ENCODE measurements at places on chromosomes 7 and 10.

DNA sequence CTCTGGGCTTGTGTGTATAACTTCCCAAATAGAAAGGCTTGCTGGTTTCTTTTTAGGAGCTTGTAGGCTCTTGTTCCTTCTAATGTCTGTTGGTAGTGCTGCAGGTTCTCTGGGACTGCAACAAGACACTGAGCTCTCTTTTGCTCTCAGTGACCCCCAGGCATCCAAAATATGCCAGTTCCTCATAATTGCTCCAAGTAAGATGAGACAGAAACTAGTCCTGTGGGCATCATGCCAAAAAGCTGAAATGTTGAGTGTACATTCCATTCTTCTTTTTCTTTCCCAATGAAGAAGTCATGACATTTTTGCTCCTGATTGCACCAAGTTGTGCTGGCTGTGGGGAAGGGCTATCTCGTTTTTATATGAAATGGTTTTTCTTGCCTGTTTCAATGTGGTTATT, 7.1 kb upstream of the BTBD16 start:
- DNase-seq = no peak

DNA sequence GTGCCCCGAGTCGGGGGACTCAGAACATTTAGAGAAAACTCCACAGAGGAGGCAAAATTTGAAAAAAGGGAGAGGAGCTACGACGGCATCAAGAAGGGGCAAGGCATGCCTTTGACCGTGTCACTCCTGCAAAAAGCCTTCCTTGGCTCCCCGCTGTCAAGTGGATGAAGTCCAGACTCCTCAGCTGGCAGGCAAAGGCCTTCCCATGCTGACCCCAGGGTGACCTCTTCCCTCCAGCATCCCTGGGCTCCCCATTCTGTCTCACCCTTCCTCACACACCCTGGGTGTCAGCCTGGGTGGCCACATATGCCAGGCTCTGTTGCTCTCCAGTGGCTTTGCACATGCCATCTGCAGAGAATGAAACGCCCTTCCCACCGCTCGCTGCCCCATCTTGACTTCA, 88.4 kb upstream of the ZMIZ1 start:
- no peak for DNase-seq

- DNase-seq = no peak
Observed at GRCh38 chr7:90238022-90238421, 7.0 kb upstream of the CFAP69 start.

DNA sequence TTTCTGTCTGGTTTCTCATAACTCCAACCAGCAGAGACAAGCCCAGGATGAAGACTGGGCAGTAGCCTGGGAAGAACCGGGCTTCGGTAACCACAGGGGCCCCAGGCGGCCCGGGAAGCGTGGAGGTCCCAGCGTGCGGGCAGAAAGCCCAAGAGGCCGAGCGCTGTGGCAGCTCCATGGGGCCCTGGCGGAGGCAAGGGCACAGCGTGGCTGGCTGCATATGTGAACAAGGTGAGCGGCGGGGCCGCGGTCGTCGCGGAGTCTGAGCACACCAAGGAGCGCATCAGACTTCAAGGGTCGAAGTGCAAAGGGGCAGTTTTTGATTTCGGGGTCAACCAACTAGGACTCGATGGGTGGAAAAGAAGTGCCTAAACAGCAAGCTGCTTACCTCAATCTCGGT, 45.9 kb downstream of the AKR1D1 start:
- no peak for DNase-seq

DNA sequence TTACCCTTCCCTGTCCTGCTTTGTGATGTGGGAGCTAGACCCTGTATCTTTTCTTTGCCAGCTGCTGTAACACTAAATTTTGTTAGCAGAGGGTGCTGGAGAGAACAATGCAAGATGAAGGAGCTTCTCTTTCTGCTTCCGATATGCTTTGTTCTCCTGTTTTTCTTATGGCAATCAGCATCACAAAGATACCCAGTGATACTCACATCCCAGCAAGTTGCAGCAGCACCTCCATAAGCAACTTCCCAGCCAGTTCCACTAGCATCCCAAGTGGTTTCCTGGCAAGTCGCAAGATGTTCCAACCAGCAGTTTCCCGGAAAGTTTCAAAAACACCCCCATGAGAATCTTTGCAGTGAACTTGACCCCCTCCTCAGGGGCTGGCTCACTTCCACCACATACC, 148.6 kb downstream of the IMMP2L start:
- no peak for DNase-seq

- no peak for DNase-seq
Observed at GRCh38 chr10:129683519-129683918, 216.5 kb downstream of the MGMT start.

- DNase-seq = no peak
Observed at GRCh38 chr7:75650062-75650461, 88.7 kb downstream of the HIP1 start.

GRCh38 chr10:28082316-28082715, 83.4 kb upstream of the ODAD2 start:
- DNase-seq = no peak

DNA sequence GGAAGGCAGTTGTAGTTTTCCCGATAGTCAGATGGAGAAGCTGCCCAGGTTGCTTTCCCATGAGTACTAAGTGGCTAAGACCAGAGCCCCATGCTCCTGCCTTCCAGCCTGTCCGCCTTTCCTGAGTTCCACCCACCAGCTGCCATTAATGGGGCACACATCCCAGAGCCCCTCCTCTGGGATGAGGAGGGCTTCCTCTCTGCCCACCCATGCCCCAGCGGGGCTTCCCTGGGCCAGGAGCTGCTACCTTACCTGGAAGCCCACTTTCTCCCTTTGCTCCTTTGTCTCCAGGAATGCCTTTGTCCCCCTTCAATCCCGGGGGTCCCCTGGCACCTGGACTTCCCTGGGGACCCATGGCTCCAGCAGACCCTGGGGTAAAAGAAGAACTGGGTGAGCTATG, 7.8 kb downstream of the SFTPD start:
- no peak for DNase-seq

DNA sequence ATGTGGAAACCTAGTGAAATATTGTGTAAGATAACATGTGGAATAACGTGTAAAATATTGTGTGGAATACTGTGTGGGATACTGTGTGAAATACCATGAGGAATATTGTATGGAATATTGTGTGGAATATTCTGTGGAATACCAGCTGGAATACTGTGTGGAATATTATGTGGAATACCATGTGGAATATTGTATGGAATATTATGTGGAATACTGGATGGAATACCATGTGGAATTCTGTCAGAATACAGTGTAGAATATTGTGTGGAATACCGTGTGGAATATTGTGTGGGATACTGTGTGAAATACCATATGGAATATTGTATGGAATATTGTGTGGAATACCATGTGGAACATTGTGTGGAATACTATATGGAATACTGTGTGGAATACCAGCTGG, 134.6 kb upstream of the CHST15 start:
- no peak for DNase-seq

- DNase-seq = no peak
Observed at GRCh38 chr10:98435178-98435577, 11.6 kb downstream of the HPS1 start.

- no peak for DNase-seq
Observed at GRCh38 chr7:123655614-123656013, at the start of gene LMOD2. TSS of gene LMOD2 (plus strand) at chr7:123655866. CDS start at chr7:123655964, 98 bp downstream.

GRCh38 chr7:111801277-111801676, 239.0 kb upstream of the IMMP2L start:
- no peak for DNase-seq

DNA sequence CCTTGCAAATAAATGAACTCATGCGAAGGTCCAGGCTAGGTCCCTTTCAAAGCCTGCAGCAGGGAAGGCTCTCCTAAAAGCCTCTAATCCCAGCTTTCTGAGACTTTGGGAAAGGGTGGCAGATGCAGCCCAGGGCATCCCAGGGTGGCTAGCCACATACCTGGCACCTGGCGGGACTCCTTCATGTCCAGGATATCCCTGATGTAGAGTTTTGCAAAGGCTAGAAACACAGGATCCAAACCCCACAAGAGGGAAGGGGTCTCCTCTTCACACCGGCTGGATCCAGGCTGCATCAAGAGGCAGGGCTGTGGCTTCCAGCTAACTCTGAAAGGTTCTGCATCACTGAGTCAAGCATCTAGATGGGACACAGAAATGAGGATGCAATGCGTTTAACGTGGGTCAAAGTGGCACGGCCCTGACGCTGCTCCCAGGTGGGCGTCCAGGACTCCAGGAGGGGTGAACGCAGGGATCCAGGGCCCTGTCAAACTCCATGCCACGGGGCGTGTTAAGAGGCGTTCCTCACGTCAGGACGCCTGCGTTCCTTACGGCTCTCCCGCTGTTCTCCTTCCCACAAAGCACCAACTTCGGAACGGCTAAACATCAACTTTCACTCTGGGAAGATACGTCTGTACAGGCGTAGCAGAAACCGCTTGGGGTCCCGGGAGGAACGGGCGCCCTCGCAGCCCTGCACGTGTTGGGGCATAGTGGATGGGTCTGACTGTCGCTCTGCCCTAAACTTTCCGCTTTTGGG, 507 bp downstream of the STN1 start:
- DNase-seq = no peak

- DNase-seq = no peak
Observed at GRCh38 chr10:102090772-102091171, 25.6 kb downstream of the HPS6 start.

DNA sequence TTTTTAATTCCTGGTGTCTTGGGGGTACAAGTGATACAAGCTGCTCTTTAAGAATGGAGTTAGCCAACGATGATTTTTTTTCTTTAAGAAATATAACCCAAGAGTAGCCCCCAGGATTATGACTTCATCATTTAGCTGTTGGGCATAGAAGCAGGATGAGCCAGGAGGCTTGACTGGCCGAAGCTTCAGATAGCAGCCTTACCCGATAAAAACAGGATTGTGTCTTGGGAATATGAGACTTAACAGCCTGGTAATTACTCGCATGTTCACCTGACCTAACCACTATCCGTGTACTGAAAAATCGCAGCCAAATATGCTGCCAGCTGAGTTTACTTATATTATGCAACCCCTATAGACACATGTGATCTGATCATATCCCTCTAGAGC, 346.0 kb upstream of the BMPER start:
- DNase-seq = no peak

DNA sequence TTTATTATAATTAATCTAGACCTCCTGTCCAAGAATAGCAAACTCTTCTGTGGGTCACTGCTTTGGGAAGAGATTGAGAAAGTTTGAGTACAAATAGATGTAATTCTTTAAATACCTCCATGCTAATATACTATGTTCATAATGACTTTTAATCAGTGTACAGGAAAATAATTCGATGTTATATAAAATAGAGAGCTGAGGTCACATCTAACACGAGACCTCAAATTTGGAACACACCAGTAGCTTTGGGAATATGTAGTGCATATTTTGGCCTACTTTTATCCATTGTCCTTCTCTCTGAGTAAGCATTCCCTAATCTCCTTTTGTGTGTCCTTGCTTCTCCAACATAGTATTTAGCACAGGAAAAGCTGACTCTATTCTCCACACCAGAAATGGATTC, 27.3 kb upstream of the CABCOCO1 start:
- no peak for DNase-seq

- peak; percentile 75 for DNase-seq
Observed at GRCh38 chr7:95871075-95871848, 98.9 kb downstream of the DYNC1I1 start.

GRCh38 chr10:3347413-3348182, 175.0 kb upstream of the PITRM1 start:
- DNase-seq = no peak

DNA sequence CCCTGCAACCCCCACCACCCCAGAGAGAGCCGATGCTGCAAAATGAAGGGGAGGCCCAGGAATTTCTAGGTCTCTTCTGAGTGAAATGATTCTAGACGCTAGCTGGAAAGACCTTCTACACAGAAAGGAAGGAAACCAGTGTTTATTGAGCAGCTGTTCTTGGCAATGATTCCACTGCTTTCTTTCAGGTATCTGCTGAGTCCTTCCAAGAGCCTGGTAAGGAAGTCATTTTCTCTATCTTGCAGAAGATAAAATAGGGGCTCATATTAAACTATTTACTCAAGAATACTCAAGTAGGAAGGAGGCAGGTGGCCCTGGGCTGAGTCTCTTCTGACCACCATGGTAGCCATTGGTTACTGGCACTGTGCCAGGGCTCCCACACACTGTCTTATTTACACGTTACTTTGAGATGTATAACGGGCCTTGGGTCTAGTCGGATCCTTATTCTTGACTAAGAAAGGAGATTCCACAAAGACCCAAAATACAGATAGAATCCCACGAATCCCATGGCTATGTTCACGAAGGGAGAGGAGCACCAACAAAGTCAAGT, 112.1 kb downstream of the GALNT11 start:
- no peak for DNase-seq

DNA sequence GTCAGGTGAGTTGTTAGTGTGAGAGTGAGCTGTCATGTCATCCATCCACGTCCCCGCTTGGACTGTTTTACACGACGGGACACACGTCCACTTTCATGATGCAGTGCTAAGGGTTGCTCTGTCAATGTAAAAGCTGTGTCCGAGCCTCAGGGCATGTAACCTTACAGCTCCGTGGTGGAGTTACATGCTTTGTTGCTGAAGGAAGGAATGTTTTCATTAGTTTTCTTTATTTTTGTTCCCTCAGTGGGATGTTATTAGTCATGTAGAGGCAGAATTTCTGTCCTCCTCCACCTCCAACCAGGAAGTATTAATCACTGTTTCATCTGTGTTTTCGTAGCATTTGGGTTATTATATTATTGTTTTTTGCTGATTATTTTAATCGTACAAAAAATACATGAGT, 88.6 kb downstream of the NRG3 start:
- no peak for DNase-seq

GRCh38 chr7:143387156-143387975, 6.2 kb downstream of the ZYX start:
- DNase-seq = no peak

GRCh38 chr7:47962262-47962661, 14.0 kb upstream of the PKD1L1 start:
- DNase-seq = no peak

- no peak for DNase-seq
Observed at GRCh38 chr7:73705551-73705920, 13.9 kb downstream of the STX1A start.

- DNase-seq = no peak
Observed at GRCh38 chr10:3760083-3760482, 24.9 kb downstream of the KLF6 start.

DNA sequence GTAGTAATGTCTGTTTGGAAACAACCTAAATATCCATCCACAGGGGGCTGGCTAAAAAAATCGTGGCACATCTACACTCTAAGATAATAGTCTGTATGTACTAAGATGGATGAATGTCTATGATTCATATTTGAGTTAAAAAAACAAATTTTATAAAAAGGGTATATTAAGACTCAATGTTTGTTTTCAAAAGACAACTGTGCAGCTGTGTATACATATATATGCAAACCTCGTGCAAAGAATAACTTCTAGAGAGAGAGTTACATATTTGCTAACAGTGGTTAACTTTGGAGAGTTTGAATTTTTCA, 323.5 kb downstream of the PLXNA4 start:
- DNase-seq = no peak

GRCh38 chr10:21184216-21184615, 287.1 kb upstream of the NEBL start:
- DNase-seq = no peak

All from NCI-H1930 (cell line).